ENCODE measurements at places on chromosomes 11 and 22. TPM values are rescaled to one million over a fixed set of nuclear protein-coding genes. Genes with fewer than 3 reads are reported as not detected.

Gene ARSA
- total RNA-seq: 68.3 TPM

Gene MS4A6A
- 0.99 TPM for total RNA-seq

Gene ZNF70
- total RNA-seq: 3.2 TPM

Gene MRGPRE
- not detected for total RNA-seq

Gene SLC22A8
- total RNA-seq: not detected

Gene OR51B2
- not detected for total RNA-seq

Gene AP1B1
- 41.1 TPM for total RNA-seq

Gene ATL3
- 37.1 TPM for total RNA-seq

Gene CD81
- total RNA-seq: 124 TPM

Gene CD3D
- total RNA-seq: 361 TPM

Gene USP2
- total RNA-seq: 0.20 TPM

Gene KRTAP5-1
- not detected for total RNA-seq

Gene CLDN5
- total RNA-seq: 0.98 TPM

Gene TOB2
- total RNA-seq: 35.9 TPM

Gene GUCY1A2
- total RNA-seq: 0.18 TPM

Gene COMT
- total RNA-seq: 51.4 TPM

Gene PPFIA1
- 49.6 TPM for total RNA-seq

Gene PLEKHA7
- total RNA-seq: 8.8 TPM

Gene TMPRSS6
- 0.85 TPM for total RNA-seq

Gene NLRX1
- total RNA-seq: 6.5 TPM

Gene LRRC75B
- total RNA-seq: 0.54 TPM

Gene STX5
- 132 TPM for total RNA-seq

Gene PLAAT4
- total RNA-seq: 144 TPM

Gene KRTAP5-4
- total RNA-seq: not detected

Gene UBASH3B
- 36.8 TPM for total RNA-seq

Gene HBG1
- not detected for total RNA-seq

Gene TNNI2
- not detected for total RNA-seq

Gene OR51D1
- not detected for total RNA-seq

Gene C11orf21
- total RNA-seq: 79.3 TPM

Gene HARBI1
- 6.7 TPM for total RNA-seq

Gene TRIM49
- total RNA-seq: not detected

Gene MAJIN
- 0.44 TPM for total RNA-seq

Gene KCNJ1
- not detected for total RNA-seq

Gene OR2AG1
- total RNA-seq: not detected

Gene TRIM51
- total RNA-seq: not detected

Gene CD6
- total RNA-seq: 495 TPM

Gene NXPE4
- not detected for total RNA-seq

Gene GATD1
- 40.8 TPM for total RNA-seq

Gene MRGPRX3
- total RNA-seq: not detected

Gene SHISAL1
- total RNA-seq: not detected

Gene TMEM191C
- 8.1 TPM for total RNA-seq

Gene SIK3
- 63.8 TPM for total RNA-seq

Gene CCDC116
- total RNA-seq: 0.53 TPM

Gene FZD4
- total RNA-seq: 0.13 TPM

Gene ARHGAP8
- total RNA-seq: 4.7 TPM

Gene CEP126
- 2.0 TPM for total RNA-seq

Gene EFCAB6
- total RNA-seq: 0.26 TPM

Gene ACTN3
- 0.18 TPM for total RNA-seq

Gene APOBEC3H
- 6.1 TPM for total RNA-seq

Gene INS
- total RNA-seq: not detected

Gene SLC43A3
- total RNA-seq: 13.6 TPM

Gene IRAG1
- not detected for total RNA-seq

Gene FAM180B
- total RNA-seq: not detected

Gene CNIH2
- total RNA-seq: 2.2 TPM

Gene ASCL3
- not detected for total RNA-seq

Gene POU2AF1
- 4.3 TPM for total RNA-seq

Gene CARNS1
- total RNA-seq: 19.1 TPM

Gene KRTAP5-7
- total RNA-seq: not detected

Gene OR52H1
- total RNA-seq: not detected
